ENCODE measurements at places on chromosomes 3 and 15. TPM values are rescaled to one million over a fixed set of nuclear protein-coding genes. Genes with fewer than 3 reads are reported as not detected.
A peak's percentile ranks its signal among the peaks of the same experiment; 100 is the strongest.

SOX14 gene
- not detected for total RNA-seq

RBPMS2 gene
- 1.9 TPM for total RNA-seq

MYZAP gene
- 0.27 TPM for total RNA-seq

BFSP2 gene
- total RNA-seq = 0.96 TPM

CPN2 gene
- total RNA-seq = not detected

IQCH gene
- 3.0 TPM for total RNA-seq

ARHGAP31 gene
- 17.0 TPM for total RNA-seq

WDR93 gene
- total RNA-seq = 0.41 TPM

DNA sequence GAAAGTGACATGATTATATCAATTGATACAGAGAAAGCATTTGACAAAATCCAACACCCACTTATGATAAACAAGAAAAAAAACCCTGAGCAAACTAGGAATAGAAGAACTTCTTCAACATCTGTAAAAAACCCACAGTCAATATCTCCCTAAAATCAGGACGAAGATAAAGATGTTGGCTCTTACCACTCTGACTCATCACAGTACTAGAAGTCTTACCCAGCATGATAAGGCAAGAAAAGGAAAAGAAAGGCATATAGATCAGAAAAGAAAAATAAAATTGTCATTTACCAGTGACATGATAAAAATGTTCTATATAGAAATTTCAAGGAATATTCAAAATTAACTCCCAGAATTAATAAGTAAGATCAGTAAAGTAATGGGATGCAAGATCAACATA is 7.2 kb upstream of the FBXW12 start:
- no peak for DNase-seq

GRCh38 chr3:25091934-25092333 is 336.1 kb upstream of the RARB start:
- DNase-seq = no peak

GRCh38 chr3:188863999-188864406 is 307.8 kb upstream of the TPRG1 start:
- no peak for DNase-seq

GRCh38 chr3:97680696-97681095 is 83.9 kb upstream of the ARL6 start:
- no peak for DNase-seq

- no peak for DNase-seq
Measured at GRCh38 chr3:191227541-191227940, 28.5 kb downstream of the OSTN start.

DNA sequence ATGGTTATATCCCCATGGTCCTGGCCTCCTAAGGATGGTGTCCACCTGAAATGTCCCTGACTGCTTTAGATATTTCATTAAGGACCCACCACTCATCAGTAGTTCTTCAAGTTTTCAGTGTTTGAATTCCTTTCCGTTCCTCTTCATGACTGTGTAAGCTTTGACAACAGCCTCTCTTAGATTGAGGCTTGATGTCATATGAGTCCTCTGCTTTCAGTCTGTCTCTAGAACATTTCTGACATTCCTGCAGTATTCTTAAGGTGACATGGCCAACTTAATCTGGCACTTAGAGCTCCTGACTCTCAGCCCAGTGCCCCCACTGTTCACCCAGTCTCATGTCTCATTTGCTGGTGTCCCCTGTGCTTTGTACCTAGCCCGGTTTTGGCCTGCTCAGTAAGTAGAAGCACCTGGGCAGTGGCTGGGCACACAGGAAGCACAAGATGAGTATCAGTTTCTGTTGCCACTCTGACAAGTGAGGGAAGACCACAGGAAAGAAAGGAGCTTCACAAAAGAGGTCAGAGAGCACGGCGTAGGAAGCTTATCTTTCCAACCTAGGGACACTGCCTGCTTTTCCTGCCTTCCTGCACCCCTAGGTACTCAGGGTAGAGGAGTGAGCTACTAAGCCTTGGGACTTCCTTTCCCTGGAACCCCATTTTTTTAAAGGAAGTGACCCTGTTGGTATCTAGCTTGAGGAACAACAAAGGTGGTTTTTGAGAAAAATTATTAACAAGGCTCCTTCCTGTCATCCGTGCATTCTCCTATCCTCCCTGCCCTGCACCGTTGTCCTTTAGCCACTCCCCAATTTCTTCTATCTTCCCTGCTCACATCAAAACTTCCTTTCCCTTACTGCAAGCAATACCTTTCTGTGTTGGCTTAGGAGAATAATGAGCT is 103.1 kb downstream of the KLHL25 start:
- DNase-seq = no peak

DNA sequence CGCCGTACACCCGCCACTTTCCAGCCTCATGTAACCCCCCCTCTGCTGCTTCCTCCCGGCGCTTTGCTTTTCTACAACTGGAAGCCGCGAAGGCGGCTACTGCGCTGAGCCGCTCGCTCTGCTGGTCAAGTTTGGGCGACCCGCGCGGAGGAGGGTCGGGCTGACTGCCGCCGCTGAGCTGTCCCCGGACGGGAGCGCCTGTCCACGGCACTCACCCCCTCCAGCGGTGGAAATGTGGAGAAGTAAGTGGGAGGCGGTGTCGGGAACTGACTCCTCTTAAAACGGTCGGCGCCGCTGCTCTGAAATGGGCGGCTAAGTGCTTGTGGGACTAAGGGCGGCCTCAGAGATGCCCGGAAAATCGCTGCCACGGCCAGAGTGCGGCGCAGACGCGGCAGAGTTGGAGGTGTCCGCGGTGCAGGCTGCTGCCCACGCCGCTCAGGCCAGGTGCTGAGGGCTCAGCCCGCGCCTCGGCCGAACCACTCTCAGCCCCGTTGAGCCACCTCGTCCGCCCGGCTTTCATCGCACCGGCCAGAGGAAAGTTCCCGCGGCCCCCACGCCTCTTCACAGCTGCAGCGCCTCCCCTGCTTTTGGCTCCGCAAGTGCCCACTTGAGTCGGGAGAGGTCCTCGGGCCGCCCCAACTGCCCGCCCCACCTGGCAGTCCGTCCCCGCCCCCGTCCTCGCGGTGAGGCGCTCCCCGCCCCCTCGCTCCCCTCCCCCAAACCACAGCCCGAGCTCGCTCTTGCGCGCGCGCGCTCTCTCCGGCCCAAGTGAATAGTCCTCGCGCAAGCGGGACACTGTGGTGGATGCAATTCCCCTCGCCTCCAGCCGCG is at the start of gene EPHA6:
TSS of gene EPHA6 (plus strand) at position 775 of the 831 bp plus-strand sequence.
- peak; percentile 7 for DNase-seq

- DNase-seq = no peak
Measured at GRCh38 chr3:117128133-117128532, 418.6 kb downstream of the TUSC7 start.

- no peak for DNase-seq
Measured at GRCh38 chr15:48566668-48567067, 78.8 kb downstream of the FBN1 start.

GRCh38 chr15:80977627-80978036 is 12.0 kb downstream of the MESD start:
- DNase-seq = no peak

DNA sequence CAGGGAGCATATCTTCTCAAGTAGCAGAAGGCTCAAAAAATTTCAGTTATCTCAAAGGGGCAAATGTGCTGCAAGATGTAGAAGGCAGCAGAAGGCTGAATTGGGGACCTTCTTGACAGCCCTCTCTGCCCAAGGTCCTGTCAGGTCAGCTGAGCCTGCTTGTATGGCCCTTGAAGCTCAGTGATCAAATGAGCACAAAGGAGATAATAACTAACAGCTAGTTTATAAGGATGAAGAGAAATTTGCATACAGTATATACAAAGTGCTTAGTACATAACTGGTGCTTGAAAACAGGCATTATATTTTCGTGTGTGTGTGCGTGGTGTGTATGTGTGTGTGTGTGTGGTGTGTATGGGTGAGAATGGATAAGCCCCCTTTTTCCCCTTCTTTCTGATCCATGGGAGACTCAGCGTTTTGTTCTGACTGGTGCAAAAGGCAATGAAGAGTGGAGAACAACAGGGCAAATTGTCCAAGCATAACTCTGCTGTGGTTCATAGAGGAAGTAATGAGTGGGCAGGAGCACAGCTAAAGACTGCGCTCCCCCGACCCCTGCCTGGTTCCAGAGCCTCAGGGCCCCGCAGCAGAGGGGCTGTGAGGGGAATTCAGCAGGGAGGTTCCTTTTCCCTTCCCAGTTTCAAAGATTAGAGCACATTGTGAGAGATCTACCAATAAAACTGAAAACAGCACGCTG is 356.8 kb upstream of the NR2F2 start:
- DNase-seq = no peak

GRCh38 chr15:34782901-34783300 is 12.4 kb downstream of the ACTC1 start:
- DNase-seq = no peak

GRCh38 chr3:142270407-142270806 is 45.0 kb upstream of the GK5 start:
- DNase-seq = no peak

DNA sequence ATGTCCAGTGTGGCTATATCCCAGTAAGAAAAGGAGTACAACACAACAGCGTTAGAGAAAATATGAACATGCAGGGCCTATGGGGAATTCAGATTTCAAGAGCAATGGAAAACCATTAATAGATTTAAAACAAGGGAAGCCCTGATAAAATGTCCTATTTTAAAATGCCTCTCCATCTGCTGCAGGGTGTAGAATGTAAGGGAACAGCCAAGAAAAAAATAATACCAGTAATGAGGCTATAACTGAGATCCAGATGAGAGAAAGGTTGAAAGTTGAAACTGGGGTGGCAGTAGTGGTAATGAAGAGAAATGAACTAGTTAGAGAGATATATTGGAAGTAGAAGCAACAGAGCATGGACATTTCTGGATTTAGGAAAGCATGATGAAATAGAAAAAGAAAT is 226.1 kb downstream of the KCNMB2 start:
- no peak for DNase-seq

DNA sequence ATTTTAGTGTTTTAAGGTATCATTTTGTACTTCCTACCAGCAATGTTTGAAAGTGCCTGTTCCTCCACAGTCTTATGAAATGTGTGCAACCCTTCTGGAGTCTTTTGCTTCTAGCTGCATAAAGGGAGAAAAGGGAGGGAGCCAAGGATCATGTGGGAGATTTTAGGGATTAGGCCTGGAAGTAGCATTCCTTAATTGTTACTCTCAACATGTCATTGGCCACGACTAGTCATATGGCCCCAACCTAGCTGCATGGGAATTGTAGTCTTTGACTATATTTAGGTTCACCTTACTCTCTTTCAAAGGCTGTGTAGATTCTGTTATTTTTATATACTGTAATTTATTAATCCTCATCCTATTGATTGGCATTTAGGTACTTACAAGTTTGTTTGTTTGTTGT is 14.9 kb downstream of the CRTAP start:
- DNase-seq = no peak

DNA sequence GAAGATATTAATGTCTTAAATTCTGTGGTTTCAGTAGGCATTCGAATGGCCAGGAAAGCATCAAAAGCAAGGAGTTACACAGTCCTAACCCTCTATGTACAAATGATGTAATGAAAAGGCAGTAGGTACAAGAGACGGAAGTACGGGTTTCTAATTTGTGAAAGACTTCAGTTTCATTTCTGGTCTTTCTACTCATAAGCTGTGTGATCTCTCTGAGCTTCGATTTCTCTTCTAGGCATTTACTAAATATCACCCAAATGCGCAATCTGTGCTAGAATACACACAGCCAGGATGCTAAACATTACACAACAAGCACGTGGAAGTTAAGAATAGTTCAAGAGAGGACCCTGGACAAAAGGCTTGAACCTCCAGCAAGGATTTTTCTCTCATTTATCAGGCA is 17.9 kb upstream of the STIMATE start:
- DNase-seq = no peak
